Smooth muscle cell of trachea (primary cell): ENCODE measurements at places on chromosomes 3 and 15. TPM values are rescaled to one million over a fixed set of nuclear protein-coding genes. Genes with fewer than 3 reads are reported as not detected.

The OSBPL10 gene
- total RNA-seq, result 4.0 and 9.5 TPM in 2 replicates

The RTP1 gene
- total RNA-seq, result not detected in 2 replicates

The CFAP100 gene
- not detected in 2 replicates for total RNA-seq

The TEX55 gene
- not detected in 2 replicates for total RNA-seq
